ENCODE measurements at places on chromosomes 2 and 18.

DNA sequence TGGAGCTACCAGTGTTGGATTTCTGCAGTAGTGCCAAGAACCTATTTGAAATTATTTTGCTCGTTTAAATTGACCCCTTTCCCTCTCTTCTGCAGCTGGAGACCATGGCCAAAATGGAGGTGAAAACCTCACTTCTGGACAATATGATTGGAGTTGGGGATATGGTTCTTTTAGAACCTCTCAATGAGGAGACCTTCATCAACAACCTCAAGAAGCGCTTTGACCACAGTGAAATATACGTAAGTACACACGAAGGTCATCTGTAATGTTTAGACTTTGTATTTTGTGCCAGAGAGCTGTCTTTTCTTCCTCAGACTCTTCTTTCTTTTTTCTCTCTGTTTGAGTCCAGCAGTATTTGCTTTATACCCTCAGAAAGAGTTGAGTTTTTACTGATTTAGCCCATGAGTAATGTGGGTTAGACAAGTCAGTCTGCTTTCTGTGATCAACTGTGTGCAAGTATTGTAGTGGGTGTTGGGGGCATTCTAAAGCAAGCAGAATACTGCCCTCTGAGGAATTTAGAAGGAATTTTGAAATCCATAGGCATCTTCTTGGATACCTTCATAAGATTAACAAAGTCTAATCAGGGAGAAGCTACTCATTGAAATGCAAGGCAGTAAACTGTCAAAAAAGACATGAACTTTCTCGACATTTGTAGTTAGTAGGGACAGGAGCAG lies 31.7 kb downstream of the MYO1B start:
- DNase-seq = no peak

DNA sequence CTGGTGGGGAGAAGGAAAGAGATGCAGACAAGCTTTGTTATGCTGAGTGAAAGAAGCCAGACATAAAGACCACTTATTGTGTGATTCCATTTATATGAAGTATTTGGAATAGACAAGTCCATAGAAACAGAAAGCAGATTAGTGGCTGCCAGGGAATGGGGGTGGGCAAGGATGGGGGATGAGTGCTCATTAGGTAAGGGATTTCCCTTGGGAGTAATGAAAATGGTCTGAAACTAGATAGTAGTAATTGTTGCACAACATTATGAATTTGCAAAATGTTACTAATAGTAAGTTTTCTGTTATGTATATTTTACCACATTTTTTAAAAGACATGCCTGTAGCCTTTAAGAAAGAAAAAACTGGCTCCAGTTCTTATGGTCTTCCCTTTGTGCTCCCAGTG lies 154.9 kb downstream of the LNPK start:
- no peak for DNase-seq

DNA sequence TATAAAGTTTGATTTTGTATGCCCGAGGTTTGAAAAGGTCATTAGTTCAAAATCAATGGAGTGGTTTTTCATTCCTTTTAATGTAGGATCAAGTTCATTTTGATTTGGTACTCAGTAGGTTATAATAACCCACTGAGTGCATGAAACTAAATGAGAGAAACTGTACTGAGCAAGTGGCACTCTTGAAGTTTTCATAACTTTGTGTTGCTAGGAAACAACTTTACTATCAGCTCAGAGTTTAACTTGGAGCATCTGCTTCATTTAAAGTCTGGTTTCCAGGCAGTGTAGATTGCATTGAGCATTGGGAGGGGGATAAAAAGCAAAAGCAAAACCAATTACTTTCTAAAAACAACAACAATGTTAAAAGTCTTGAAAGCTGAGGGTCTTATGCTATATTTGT lies 1361.6 kb upstream of the CHAC2 start:
- DNase-seq = no peak

- no peak for DNase-seq
Observed at GRCh38 chr2:58432491-58433170, 191.5 kb upstream of the FANCL start.

- no peak for DNase-seq
Observed at GRCh38 chr2:241858206-241859016, at the start of gene PDCD1. PDCD1 (minus strand) TSS chr2:241858894; CDS start chr2:241858838, 56 bp downstream.

Data from NCI-H1417 (cell line).